AG08395 (cell line): ENCODE measurements at places on chromosomes 3 and 15.
A peak's percentile ranks its signal among the peaks of the same experiment; 100 is the strongest.

DNA sequence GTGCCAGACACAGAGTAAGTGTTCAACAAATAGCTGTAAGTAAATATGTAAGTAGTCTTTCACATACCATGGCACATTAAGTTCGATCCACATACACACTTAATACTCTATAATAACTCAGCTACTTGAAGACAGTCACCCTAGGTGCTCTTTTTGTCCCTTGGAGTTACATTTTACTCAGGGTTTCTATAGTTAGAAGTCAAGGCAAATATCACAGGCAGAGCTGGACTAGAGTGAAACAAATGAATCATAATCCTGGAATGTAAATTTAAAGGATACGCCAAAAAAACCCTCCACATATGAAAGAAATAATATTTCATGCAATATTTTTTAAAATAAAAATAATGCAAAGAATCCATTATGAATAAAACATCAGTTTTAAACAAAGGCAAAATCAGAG is 461.8 kb downstream of the MAGI1 start:
- DNase-seq: no peak

DNA sequence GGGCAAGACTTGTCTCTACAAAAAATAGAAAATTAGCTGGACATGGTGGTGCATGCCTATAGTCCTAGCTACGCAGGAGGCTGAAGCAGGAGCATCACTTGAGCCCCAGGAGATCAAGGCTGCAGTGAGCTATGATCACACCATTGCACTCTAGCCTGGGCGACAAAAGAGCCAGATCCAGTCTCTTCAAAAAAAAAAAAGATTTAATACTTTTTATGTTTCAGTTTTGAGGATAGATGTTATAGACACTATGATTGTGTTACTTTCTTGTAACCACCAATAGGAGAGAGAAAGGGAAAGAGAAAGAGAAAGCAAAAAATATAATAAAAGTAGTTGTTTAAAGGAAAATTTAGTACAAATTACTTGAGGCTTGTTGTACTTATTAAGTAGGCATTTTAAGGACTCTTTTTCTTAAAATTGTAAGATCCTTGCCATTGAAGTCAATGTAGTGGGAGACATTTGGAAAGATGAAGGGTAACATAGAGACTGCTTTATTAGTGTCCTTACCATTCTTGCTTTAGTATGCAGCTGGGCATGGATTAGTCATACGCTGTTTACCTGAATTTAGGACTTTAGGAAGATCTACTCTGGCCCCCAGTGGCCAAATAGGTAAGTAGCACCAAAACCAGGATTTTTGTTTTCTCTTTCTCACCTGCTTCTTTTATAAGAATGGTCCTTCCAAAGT is 35.1 kb upstream of the ZDHHC23 start:
- peak; percentile 51 for DNase-seq

GRCh38 chr15:52183562-52184173 is 7.5 kb downstream of the GNB5 start:
- peak; percentile 35 for DNase-seq

DNA sequence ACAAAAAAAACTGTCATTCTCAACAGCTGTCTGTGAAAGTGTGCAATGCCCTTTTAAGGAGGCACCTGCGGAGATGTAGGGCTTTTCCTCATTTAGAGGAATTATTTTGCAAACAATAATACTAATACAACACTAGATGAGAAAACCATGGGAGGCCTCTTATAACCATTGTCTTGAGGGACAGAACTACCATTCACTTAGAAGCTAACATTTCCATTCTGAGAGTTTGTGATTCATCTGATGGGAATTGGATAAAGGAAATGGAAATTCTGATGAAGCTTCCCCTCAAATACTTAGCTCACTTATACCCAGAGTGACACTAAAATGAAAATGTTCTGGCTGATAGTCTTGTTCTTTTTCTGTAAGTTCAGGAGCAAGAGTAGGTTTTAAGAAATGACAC is 147.7 kb downstream of the CADPS start:
- DNase-seq: no peak

DNA sequence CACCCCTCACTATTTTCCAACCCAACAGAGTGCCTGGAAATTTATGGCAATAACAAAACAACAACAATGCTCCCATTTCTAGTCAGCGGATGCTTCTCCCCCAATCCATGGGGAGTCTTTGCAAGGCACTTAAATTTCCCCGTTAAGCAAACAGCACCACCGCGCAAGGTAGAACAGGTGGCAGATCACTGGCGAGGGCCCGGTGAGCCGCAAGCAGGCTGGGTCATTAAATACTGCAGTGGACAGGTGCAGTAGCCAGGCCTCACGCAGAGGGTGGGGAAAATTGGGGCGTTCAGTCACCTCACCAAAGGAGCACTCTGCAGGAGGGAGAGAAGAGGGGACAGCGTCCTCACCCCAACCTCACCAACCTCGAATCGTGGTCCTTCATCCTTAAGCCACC is 147.5 kb downstream of the NTRK3 start:
- no peak for DNase-seq

DNA sequence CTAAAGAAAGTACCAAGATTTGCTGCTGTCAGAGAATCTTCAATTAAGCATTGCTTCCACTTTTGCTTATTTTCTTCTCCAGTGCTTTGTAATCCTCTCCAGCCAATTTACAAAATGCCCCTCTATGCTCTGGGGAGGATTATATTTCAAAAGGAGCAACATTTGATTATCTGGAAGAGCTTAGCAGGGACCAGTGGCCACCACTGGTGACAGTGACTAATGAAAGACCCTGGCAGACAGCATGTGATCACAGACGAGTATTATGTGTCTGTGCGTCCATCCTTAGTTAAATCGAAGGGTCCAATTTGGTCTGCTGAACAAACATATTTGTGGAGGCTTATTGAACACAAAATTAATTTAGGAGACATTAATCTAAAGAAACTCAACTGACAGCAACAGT is 152.6 kb downstream of the ZNF621 start:
- DNase-seq: no peak

DNA sequence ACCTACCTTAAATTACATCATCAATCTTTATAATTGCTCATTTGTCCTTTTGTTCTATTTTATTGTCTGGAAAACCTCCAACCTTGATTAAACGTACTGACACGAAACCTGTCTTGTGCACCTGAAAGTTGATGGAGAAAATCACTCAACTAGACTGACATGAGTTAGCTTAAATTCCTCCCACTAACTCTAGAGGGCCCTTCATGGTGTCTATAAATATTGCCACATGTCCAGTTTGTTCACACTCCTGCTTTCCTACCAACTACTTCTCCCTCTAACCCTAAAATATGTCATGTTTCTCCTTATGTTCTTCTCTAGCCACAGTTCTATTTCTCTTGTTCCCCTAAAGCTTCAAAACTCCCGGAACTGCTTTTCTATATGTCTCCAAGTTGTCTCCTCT is 59.8 kb upstream of the SGO1 start:
- no peak for DNase-seq

- no peak for DNase-seq
These were observed 3.1 kb upstream of the CAMKV start for GRCh38 chr3:49872801-49873281.

DNA sequence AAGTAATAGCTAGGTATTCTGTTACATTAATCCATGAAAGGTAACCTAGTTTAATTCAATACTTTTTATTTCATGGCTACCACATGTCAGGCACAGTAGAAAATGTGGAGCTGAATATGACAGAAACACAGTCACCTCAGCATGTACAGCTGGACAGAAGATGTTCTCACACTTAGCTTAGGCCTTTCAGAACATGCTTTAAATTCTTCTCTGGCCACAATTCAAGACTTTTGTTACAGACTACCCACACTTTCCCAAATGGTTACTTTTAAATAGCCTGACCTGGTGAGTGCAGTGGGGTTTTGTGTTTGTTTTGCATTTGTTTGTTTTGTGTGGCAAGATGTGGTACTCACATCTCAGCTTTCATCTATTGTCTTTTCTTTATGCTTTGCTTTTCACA is 1079.5 kb downstream of the IGSF11 start:
- no peak for DNase-seq

DNA sequence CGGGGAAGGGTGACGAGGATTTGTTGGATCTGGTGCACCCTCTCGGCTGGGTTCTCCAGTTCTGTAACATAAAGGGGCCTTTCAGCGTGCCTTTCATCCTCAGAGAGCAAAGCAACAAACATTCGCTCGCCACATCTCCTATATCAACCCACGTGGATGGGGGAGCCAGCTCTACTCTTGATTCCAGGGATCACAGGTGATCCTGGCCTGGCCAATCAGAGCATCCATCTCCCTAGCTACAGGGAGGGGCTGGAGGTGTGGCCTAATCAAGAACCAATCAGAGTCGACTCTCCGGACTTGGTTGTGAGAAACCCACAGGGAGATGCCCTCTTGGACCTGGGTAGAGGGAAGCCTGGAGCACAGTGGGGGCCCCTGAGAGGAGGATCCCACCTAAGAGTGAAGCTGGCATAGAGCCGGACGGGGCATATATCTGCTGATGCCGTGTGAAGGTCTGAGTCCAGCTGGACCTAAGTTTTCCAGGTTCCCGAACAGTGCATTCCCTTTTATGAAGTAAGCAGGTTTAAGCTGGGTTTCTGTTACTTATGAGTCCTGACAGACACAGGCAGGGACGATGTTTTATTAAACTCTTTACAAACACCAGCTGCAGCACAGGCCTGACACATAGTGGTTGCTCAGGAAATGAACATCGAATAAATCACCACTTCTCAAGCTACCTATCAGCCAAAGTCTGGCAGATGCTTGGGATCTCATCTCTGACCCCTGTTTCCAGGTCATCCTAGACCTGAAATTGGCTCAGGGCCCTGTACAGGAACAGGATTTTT is 50.7 kb upstream of the RAD18 start:
- DNase-seq: peak; percentile 24

DNA sequence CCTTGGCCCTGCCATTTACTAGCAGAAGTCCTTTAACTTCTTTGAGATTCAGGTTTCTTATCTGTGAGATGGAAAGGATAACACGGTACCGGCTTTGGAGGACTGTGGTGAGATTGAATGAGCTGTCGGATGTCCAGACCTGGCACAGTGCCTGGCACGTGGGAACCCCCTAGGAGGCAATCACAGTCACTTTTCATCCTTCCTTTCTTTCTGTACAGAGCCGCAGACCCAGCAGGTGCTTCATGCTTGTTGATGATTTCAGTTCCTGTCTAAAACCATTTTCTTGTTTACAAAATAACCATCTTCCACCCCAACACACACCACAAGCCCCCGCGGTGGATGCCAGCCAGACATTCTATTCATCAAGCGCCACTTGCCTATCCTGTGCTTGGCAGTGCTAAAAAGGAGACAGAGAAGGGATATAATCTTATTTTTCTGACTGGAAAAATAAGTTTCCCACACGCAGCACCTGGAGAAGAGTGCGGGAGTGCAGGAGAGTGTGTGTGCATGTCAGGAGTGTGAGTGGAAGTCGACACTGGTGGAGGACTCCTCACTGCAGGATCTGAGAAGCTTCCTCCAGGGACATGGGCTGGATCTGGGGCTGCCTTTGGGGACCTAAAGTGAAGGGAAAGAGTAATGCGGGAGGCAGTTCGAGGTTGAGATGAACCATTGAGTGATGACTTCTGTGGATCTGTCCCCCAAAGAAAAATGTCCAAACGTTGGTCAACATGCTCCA is 85.7 kb downstream of the ST6GAL1 start:
- DNase-seq: no peak
